Activated T-helper 1 cell treated with anti-CD3 and anti-CD28 coated beads, Interleukin-2, amount 50 U/mL, for 16 hours (primary cell): ENCODE measurements at places on chromosomes 5 and 9.

DNA sequence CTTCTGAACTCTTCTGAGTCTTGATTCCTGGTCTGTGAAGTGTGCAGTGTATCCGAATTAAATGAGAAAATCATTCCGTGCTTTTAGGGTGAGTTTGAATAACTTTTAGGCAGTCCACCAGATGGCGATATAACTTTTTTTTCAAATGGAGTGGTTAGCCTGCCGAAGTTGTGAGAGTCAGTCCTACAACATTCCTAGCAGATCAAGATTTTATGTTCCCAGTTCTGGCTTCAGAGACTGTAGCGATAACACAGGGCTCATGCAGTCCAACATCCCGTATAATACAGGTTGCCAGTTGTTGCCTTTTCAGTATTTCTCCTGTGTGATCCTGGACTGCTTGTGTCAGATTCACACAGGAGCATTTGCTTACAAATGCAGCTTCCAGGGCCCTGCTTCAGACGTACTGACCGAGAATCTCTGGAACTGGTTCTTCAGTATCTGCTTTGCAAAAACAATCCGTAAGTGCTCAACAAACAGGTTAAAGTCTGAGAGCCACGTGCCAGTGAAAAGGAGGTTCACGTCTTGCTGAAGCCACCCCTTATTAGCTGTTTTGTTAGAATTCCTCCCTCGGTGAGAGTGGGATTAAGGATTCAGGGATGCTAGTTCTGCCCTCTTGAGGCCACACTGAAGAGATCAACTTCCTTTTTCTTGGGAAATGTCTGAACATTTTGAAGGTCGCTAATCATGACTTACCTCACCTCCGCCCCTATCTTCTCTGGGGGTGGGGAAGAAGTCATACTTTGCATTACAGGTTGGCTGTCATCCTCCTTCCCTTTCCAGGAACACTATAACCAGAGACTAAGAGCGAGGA lies 22.8 kb downstream of the SMIM3 start:
- DNase-seq, result no peak

GRCh38 chr9:23431459-23431858 lies 394.6 kb downstream of the ELAVL2 start:
- no peak for DNase-seq

DNA sequence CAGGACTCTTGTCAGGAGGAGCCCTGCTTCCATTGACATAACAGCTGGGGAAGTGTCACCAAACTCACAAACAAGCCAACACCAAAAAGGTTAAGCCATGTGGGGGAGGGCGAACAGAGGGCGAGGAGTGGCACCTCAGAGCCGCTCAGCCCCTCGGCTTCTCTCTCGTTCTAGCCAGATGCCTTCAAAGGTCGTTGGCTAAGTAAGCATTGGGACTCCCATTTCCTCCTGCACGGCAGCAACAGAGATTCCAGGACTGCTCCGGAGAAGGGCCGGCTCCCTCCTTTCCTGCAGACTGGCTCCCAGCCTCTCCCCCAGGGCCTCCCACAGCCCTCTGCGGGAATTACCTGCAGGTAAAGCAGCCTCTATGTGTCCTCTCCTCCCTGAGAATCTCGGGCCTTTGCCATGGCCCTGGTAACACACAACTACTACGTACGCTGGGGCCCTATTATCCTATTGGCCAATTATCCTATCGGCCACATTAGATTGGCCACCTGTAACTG lies 52.1 kb upstream of the RNU6ATAC start:
- DNase-seq, result no peak

GRCh38 chr9:22401671-22402070 lies 45.0 kb upstream of the DMRTA1 start:
- DNase-seq, result no peak

- DNase-seq, result no peak
These were observed 14.3 kb upstream of the RANBP6 start for GRCh38 chr9:6029604-6030274.

GRCh38 chr9:30459156-30459555 lies 1925.3 kb upstream of the ACO1 start:
- DNase-seq, result no peak

DNA sequence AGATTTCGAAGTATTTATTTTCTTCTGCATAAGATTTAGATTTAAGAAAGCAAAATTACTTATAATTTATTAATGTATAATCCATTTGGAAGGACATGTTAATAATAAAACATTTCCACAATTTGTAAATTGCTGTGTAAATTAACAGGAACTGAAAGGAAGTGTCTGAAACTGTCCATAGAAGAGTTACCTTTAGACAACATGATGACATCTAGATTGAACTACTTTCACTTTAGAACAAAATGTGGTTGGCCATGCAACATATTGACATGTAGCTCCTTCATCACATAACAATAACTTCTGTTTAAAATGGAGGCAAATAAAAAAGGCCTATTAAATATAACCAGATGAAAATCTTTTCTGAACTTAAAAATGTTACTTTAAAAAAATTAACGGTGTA lies 1849.5 kb upstream of the ACO1 start:
- no peak for DNase-seq

DNA sequence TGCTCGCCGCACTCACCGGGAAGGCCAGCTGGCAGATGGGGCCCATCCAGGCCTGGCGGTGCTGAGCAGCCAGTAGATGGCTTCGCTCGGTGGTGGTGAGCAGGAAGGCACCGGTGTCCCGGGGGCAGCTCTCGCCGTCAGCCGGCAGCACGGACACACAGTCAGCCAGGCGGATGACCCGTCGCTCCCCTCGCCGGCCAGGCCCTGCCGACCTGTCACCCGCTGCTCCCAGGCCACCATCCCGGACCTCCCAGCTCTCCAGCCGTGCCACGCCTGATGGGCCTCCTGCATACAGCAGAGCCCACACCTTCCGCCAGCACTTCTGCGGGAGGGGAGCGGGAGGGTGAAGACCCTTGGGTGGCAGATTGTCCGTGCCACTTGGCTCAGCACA lies 1.4 kb downstream of the DOK3 start:
- no peak for DNase-seq

DNA sequence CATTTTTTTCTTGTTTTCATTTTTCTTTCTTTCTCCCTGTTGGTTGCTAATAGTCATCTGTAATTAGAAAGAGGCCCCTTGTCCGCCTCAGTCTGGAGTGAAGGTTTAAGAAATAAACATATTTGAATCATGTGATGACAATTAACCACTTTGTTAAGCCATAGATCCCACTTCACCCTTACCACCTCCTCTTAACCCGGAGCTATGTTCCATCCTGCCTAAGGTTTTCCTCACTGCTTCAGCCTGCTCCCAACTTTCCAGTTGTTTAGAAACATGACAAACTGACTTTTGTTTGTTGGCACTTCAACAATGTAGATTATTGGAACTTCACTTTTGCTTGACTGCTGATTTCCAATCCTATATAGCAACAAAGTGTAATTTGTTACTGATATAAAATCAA lies 37.4 kb upstream of the SSBP2 start:
- DNase-seq, result no peak
